Endothelial cell of umbilical vein (primary cell): ENCODE measurements at places on chromosomes 12 and 14. TPM values are rescaled to one million over a fixed set of nuclear protein-coding genes. Genes with fewer than 3 reads are reported as not detected.

- peaks cover 27% of the 10 kb centered on the region for H3K4me1 ChIP-seq
- peaks cover 69% of the 10 kb centered on the region for H3K27me3 ChIP-seq
- no peak for DNase-seq
- no peak overlapping the region for H3K4me3 ChIP-seq
Observed at GRCh38 chr14:90058876-90059458, 2.8 kb upstream of the KCNK13 start.

DNA sequence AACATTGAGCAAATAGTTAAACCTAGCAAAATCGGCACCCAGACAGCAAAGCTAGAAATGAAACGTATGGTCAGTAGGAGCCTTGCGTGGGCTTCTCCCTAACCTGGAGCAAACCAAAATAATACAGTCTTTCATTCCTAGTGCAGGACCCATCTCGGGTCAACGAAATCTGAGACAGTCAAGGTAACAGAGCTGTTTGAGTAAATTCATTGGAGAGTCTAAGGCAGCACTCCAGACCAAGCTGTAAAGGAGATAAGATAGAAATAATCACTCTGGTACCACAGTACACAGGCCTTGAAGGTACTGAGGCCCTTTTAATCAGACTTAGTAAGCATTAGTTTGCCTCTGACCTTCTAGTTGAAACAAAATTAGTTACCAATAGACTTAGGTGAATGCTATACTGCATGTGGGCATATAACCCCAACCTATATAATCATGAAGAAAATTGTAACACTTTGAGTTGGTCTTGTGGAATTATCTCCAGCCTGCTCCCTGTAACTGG is 54.4 kb upstream of the BICD1 start:
- no peaks in the 10 kb centered on the region for H3K36me3 ChIP-seq
- no peak overlapping the region for H3K27ac ChIP-seq
- DNase-seq, result no peak
- H3K4me3 ChIP-seq, result no peak overlapping the region
- no peaks in the 10 kb centered on the region for H3K27me3 ChIP-seq
- peaks cover 2% of the 10 kb centered on the region for H3K4me1 ChIP-seq

RNASE11 gene
- not detected in 2 replicates for total RNA-seq

DNA sequence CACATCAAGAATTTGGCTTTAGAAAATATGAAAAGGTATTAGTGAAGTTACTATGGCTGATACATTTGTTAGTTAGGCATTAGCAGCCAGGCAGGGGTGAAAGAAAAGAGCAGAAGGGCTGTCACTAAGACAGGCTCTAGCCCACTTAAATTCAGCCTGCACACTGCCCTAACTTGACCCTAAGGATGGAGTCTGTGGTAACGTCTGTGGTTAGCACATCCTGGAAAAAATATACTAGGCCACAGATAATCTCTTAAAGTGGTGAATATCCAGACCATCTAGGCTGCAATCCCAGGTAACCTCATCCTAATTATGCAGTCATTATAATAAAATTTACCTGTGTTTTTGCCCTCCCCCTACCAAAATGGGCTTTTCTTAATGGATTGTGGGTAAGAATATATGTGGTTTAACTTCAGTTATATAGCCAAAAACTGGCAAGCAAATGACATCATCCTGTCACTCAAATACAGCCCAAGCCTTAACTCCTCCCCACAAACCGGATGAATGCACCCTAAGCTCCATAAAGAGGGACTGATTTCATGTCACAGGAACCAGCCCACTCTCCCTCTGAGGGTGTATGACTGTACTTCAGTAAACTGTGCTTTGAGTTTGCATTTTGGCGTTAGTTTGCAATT is 440.9 kb downstream of the LRFN5 start:
- no peak for DNase-seq
- H3K27me3 ChIP-seq, result no peaks in the 10 kb centered on the region
- H3K4me3 ChIP-seq, result no peak overlapping the region
- H3K4me1 ChIP-seq, result no peaks in the 10 kb centered on the region

DNA sequence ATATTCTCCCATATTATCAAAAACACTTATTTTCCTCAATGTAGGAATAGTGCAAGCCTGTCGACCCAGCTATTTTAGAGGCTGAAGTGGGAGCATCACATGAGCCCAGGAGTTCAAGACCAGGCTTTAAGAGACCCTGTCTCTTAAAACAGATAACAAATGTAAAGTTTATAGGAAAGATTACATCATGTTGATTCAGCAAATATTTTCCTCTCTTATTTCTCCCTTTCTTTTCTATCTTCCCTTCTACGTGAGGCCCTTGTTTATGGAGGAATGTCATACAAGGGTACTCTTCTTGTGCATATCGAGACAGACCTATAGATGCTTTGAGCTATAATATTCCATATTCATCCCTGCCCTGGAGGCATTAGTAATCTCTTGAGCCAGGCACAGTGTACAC is 36.5 kb upstream of the FGD4 start:
- H3K4me1 ChIP-seq, result peaks cover 2% of the 10 kb centered on the region
- no peaks in the 10 kb centered on the region for H3K27me3 ChIP-seq
- H3K4me3 ChIP-seq, result no peak overlapping the region
- no peak for DNase-seq

HOXC4 gene
- total RNA-seq, result 0.58 TPM in 1 of 2 replicates, not detected in the other
